ENCODE measurements at places on chromosomes 1 and 21.

GRCh38 chr21:44303490-44303981, 3.7 kb downstream of the PFKL start:
- no peak for DNase-seq

DNA sequence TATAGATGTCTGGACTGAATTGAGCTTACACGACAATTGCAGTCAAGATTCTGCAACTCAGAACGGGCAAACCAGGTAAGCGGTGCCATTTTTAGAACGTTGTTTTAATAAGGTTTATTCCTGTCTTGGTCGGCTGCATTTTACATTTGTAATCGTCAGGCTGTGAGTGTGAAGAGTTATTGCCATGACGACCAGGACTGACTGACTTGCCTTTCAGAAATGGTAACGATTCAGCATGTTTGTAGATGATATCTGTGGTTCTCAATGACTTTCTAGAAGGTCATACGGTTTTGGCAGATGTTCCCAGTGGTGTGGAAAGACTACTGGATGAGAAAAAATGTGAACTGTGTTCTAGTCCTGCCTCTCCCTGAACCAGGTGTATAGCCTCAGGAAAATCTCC, 271.3 kb upstream of the B3GALT2 start:
- DNase-seq = no peak

DNA sequence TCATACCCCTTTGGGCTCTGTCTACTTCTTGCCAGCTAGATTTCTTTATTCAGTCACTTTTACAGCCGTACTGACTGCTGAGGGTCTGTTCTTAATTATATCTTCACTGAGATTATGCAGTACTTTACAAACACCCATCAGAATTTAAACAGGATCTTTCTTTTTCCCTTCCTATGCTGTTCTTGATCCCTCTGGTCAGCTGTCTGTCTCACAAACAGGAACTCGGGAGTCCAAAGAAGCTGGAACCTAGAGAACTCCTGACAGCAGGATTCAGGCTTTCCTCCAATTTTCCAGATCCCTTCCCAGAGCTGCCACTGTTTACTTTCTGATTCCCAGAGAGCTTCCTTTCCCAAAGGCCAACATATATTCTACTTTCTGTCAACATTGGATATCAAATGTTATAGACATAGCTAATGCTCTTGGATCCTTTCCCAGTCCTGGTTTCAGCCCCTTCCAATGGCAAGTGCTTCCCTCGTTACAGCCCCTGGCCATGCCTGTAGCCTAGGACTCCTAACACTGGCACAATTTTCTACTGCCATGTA, 59.5 kb downstream of the ATP2B4 start:
- no peak for DNase-seq

DNA sequence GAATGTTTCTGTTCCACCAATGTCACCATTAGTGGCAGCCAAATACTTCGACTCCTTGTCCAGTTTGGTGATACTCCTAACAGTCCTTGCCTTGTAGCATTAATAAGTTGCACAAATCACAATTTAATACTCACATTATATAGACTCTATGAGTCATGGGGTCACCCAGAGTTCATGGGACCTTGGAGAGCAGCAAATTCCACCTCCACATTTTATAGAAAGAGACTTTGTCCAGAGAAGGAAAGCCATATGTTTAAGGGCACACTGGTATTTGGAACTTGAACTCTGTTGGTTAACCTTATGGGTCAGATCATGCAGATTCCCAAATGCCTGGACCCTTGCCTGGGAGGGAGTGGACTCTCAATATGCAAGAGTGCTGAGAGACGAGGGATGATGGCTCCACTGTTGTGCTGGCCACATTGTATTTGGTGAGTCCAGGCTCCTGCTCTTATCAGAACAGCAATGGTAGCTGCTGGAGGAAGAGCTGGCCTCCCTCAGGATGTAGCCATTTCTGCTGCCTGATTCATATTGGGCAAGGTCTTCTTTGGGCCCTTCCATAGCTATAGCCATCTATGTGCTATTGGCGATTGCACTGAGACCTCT, 30.6 kb downstream of the DNAJC6 start:
- DNase-seq = no peak

GRCh38 chr1:230114237-230114651, 47.2 kb downstream of the GALNT2 start:
- DNase-seq = no peak

DNA sequence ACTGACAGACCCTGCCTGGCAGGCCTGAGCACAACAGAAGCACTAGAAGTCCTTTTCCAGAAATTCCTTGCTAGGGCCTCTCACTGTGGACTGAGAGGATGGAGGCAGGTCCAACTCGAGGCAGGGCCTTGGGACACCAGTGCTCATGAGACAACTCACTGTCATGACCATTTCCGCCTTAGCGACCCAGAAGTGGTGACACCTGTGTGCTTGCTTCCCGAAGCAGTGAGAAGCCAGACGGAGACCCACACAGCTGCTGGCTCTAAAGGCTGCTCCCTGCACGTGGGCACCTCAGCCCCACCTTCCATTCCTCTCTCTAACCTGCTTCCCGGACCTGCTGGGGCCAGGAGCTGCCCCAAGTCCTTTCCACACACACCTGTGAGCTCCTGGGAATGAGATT, 33.0 kb downstream of the KCNC4 start:
- DNase-seq = no peak

GRCh38 chr1:215394084-215394991, 172.8 kb upstream of the KCTD3 start:
- no peak for DNase-seq

- no peak for DNase-seq
These were observed 97.4 kb downstream of the SYF2 start for GRCh38 chr1:25134801-25135461.

DNA sequence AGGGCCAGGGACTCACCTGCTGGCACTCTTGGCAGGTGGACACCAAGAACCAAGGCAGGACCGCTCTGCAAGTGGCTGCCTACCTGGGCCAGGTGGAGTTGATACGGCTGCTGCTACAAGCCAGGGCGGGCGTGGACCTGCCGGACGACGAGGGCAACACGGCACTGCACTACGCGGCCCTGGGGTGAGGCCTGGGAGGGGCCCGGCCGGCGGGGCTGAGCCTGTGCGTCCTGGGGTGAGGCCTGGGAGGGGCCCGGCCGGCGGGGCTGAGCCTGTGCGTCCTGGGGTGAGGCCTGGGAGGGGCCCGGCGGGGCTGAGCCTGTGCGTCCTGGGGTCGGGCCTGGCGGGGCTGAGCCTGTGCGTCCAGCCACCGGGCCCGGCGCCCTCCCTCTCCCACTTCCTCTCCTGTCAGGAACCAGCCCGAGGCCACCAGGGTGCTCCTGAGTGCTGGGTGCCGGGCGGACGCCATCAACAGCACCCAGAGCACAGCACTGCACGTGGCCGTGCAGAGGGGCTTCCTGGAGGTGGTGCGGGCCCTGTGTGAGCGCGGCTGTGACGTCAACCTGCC, 4.6 kb upstream of the MMP23B start:
- no peak for DNase-seq

DNA sequence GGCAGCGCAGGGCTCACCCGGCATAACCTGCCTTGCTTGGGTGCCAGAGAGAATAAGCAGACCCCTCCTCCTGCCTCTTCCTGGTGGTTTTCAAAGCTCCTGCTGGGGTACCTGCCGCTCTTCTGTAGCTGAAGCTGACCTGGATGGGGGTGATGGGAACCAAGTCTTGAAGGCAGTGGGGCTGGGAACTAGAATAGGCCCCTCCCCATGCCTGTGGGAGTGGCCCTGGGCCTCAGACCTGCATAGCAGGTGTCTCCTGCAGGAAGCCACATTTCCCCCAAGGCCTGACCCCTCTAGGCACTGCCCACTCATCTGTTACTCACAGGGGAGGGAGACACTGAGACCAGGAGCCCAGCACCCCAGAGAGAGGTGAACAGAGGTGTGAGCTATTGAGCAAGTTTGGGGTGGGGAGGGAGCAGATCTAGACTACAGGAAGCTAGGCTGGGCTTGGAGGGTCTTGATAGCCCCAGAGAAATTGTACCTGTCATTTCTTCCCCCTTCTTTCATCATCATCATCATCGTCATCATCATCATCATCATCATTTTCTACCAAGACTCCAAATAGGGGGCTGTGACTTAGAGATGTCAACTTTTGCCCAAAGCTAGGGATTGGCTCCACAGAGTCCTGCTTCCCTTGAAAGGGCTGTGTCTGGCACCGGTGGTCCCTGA, 10.1 kb downstream of the PADI1 start:
- DNase-seq = no peak

DNA sequence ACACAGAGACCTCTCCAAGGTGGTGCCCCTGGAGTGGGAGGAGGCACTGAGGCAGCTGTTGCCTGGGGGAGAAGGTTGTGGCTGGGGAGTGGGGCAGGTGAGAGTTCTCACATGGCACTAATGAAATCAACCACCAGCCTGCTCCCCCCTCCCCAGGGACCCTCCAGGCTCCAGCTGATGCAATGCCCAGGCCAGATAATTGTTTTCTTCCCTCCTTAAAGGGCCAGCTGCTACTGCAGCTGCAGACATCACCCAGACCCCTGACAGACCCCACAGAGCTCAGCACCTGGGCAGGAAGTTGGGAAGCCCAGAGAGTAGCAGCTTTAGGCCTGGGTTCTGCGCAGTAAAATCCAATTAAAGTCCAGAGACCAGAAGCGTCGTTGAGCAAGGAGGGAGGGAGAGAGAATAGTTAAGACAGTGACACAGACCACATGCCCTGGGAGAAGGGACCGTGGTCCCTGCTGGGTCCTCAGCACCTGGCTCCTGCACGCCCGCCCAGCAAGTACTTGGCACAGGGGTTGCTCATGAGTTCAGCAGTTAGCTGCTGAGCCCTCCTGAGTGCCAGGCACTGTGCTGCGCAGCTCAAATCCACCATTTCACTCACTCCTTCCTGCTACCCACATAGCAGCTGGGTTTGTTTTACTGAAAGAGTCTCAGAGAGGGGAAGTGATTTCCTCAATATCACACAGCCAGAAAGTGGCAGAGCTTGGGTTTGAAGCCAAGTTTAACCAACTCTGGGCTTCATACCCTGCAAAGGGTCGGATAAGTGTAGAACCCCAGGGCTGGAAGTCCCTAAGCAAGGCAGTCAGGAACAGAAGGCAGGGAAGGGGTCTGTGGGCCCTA, 1.9 kb downstream of the RIMS3 start:
- DNase-seq = no peak

DNA sequence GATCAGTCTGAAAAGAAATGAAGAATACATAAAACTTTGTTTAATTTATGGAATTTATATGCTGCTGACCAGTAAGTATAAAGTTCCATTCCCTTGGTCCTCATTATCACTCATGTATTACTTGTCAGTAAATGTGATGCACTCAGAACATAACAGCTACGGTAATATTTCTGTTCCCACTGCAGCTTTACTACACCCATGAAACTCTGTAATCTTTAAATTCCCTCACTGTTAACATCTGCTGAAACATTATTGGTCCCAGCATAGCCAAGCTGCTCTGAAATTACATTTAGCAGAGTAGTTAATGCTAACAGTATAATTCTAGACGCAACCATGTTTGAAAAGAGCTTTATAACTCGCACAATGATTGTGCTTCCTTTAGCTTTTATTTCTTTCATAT, 238.4 kb downstream of the GPATCH2 start:
- no peak for DNase-seq

- DNase-seq = no peak
These were observed 22.7 kb downstream of the PTP4A2 start for GRCh38 chr1:31915438-31915837.

- DNase-seq = no peak
These were observed 129.3 kb downstream of the CACHD1 start for GRCh38 chr1:64599242-64599641.

DNA sequence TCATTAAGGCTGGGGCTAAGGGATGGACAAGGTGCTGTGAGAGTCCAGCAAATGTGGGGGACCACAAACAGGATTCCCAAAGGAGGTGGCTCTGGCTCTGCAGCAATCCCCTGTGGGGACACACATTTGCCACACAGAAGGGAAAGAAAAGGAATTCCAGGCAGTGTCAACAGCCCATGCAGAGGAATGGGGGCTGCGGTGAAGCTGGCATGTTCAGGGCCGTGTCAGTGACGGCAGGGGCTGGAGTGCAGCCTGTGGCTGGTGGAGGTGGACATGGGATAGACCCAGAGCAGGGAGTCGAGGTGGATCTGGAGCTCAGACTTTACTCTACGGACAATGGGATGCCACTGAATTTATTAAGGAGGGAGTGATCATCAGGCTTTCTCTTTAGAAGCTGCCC, 183.2 kb downstream of the TRABD2B start:
- no peak for DNase-seq

DNA sequence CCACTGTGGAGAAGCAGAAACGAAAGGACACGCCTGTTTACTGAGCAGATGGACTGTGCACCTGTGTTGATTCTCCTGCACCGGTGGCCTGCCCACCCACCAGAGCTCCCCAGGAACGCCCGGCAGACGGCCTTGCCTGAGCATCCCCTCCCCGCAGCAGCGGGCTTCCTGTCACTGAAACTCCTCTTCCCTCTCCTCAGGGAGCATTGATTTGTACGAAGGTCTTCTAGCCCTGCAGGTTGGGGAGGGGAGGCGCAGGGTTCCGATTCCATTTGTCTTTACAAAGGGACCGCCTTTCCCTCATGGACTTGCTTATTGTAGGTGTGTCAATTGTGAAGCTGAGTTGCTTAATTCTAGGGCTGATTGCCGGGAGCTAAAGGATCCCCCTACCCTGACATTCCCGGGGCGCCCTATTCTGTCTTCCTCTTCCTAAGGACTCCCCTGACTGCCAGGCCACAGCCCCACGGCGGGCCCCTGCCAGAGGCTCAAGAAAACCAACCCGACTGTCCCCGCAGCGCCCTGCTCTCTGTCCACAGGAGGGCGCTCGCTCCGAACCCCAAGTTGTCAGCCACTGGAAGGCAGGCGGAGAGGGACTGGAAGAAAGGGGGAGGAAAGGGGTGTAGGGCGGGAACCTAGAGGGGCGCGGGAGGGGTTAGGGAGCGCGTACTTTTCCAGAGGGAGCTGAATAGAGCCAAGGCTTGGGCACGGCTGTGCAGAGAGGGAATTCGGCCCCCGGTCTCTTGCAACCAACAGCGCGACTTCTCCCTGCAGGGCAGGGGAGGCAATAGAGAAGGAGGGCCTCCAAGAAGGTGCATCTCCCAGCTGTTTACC, 2.8 kb downstream of the S100A6 start:
- DNase-seq = peak; percentile 69

DNA sequence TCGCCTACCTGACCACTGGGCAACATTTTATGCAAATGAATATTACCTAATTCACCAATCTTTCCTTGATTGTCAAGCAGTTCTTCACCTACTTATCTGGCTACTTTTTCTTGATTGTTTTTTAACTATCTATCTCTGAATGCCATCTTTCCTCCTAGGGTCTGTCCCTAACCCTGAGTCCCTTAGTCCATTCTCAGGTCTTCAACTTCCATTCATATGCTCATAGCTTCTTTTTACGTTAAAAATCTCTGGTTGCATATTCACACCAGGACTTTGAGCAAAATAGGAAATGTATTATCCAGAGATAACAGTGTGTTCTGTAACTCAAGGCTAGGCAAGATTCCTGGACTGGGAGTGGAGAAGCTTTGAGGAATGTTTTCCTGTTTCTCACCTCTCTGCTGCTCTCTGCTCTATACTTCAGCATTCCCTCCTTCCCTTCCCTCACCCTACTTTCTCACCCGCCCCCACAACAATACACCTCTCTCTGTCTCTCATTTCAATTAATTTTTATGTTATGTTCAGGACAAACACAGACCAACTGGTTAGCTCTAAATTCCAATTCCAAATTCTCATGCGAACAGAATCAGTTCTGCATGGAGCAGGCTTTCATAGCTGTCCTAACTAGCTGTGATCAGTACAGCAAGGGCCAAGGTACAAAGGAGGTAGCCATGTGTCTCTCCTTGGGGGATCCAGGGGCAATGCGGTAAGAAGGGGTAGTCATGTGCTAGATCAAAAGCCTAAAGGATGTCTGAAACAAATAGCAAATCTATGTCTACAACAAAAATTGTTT, 278.4 kb downstream of the USH2A start:
- DNase-seq = no peak

GRCh38 chr1:70426154-70427131, 15.4 kb downstream of the CTH start:
- no peak for DNase-seq
